ENCODE measurements at places on chromosomes 2 and 18. TPM values are rescaled to one million over a fixed set of nuclear protein-coding genes. Genes with fewer than 3 reads are reported as not detected.

GRCh38 chr2:9909106-9909505 lies 42.4 kb upstream of the GRHL1 start:
- H3K4me1 ChIP-seq = no peaks in the 10 kb centered on the region
- DNase-seq = no peak
- H3K36me3 ChIP-seq = peaks cover 12% of the 10 kb centered on the region
- no peak overlapping the region for H3K27ac ChIP-seq
- H3K27me3 ChIP-seq = no peaks in the 10 kb centered on the region

GRCh38 chr2:42368817-42369531 lies 8.0 kb upstream of the COX7A2L start:
- no peaks in the 10 kb centered on the region for H3K36me3 ChIP-seq
- DNase-seq = no peak
- H3K4me3 ChIP-seq = no peak overlapping the region

DNA sequence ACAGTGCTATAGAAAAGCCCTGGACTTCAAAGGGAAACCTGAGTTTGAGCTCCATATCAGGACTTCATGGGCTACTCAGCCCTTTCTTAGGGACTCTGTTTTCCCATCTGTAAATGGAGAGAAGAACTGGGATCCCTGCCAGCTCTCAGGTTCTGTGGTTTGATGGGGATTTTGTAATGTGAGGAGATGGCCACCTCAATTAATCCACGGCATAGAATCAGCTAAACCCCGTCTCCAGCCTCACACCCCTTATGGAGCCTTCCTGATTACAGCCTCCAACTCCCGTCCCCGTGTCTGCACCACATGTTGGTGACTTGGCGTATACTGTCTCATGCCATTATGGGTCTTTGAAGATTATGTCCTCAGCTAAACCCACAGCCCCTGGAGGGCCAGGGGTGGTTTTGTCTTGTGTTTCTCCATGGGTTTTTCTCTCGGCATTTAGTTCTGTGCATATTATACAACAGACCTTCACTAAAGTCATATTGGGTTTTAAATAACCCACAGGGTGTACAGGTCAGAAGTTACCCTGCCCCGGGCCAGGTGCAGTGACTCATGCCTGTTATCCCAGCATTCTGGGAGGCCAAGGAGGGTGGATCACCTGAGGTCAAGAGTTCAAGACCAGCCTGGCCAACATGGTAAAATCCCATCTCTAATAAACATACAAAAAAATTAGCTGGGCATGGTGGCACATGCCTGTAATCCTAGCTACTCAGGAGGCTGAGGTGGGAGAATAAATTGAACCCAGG lies 63.8 kb upstream of the PPP1CB start:
- no peak for DNase-seq
- peaks cover 8% of the 10 kb centered on the region for H3K4me1 ChIP-seq
- no peak overlapping the region for H3K27ac ChIP-seq
- H3K27me3 ChIP-seq = no peaks in the 10 kb centered on the region
- H3K4me3 ChIP-seq = no peak overlapping the region

DNA sequence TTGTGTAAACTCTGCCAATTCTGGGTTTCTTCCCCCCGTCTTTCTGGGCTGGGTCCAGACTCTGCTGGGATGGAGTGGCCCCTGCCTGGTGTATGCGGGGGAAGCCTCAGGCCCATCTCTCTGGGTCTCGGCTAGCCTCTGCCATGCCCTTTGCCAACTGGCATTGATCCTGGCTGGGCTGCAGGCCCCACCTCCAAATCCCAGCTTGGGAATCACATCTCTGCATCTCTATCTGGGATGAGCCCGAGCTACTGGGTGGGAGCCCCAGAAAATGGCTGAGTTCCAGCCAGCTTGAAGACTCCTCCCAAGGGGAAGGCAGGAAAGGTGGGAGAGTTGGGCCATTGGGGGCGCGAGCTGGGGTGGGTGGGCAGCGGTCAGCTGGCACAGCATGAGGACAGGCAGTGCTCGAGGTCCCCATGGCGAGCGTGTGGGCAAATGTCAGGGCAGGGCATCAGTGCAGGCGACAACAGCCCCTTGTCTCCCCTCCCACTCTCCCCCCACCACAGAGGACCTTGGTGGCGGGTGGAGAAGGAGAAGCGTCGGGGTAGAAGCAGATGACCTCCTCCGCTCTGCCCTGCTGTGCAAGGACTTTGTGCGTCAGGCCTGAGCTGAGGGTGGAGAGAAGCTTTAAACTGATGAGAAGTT lies 139.4 kb downstream of the ASB1 start:
- no peak overlapping the region for H3K4me3 ChIP-seq
- no peak overlapping the region for H3K27ac ChIP-seq
- H3K36me3 ChIP-seq = no peaks in the 10 kb centered on the region
- no peak for DNase-seq

GRCh38 chr18:568731-569130 lies 11.4 kb upstream of the CETN1 start:
- H3K27ac ChIP-seq = no peak overlapping the region
- H3K27me3 ChIP-seq = no peaks in the 10 kb centered on the region
- H3K4me3 ChIP-seq = no peak overlapping the region
- peaks cover 7% of the 10 kb centered on the region for H3K4me1 ChIP-seq
- no peaks in the 10 kb centered on the region for H3K36me3 ChIP-seq

DNA sequence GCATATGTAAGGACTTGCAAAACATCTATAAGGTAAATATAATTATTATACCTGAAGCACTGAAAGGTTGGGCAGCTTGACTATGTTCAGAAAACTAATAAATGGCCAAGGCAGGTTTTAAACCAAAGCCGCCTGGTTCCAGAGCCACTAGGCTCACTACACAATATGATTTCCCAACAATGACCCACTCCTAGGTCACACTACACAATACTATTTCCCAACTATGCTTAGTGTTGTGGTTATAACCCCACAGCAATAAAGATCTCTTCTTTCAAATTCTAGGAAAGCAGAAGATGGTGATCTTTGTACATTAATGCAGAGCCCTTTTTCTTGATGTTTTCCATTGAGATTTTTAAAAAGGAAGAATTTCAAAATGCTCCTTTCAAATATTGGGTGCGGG lies 180.4 kb downstream of the CYRIA start:
- no peaks in the 10 kb centered on the region for H3K36me3 ChIP-seq
- no peak for DNase-seq
- no peak overlapping the region for H3K27ac ChIP-seq
- no peaks in the 10 kb centered on the region for H3K4me1 ChIP-seq
- H3K27me3 ChIP-seq = no peaks in the 10 kb centered on the region

- H3K36me3 ChIP-seq = no peaks in the 10 kb centered on the region
- H3K27me3 ChIP-seq = no peaks in the 10 kb centered on the region
- DNase-seq = no peak
Observed at GRCh38 chr2:201882353-201883090, 76.2 kb downstream of the CDK15 start.

- no peaks in the 10 kb centered on the region for H3K36me3 ChIP-seq
- no peak overlapping the region for H3K27ac ChIP-seq
- H3K27me3 ChIP-seq = no peaks in the 10 kb centered on the region
- no peak for DNase-seq
Observed at GRCh38 chr2:72871060-72871459, 16.1 kb upstream of the SPR start.

DNA sequence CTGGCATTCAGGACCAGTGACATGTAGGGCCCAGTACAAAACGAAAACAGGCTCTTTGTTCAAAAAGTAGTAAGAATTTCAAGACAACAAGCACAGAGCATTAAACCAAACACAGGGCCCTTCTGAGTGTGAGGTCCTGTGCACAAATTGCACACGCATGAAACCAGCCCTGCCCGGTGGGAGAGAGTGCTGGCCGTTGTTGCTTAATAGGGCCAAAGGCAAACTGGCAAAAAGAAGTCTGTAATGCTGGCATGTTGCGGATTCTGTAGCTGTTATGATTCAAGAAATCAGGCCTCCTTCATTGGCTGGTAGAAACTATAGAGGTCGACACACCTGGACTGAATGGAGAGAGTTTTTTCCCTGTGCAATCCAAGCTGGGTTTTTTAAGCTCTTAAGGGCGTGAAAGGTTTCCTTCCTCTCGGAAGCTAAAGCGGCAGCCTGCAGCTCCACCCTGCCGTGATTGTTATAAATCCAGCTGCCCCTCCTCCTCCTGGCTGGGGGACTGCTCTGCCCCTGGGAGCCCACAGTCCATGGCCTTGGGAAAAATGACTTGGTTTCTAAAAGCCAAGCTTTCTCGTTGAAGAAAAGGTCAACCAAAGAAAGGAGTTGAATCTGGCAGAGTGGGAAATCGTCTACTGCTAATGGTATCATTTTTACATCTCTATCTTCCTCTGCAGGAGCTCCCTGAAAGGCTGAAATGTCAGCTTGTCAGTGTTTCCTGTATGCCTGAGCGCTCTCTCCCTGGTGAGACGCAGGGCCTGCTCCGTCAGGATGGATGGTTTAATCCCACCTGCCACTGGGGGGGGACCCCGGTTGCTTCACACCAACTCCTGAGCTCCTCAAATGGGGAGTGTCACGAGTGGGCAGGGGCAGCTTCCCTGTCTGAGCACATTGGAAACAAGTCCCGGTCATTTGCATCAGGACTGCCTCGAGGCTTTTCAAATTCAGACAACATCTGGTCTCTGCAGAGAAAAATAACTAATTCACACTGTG lies 143.6 kb downstream of the ALPK2 start:
- peaks cover 3% of the 10 kb centered on the region for H3K4me1 ChIP-seq
- no peak overlapping the region for H3K27ac ChIP-seq
- H3K36me3 ChIP-seq = no peaks in the 10 kb centered on the region
- no peak overlapping the region for H3K4me3 ChIP-seq

Gene KCNE4
- polyA plus RNA-seq = 0.03 TPM

DNA sequence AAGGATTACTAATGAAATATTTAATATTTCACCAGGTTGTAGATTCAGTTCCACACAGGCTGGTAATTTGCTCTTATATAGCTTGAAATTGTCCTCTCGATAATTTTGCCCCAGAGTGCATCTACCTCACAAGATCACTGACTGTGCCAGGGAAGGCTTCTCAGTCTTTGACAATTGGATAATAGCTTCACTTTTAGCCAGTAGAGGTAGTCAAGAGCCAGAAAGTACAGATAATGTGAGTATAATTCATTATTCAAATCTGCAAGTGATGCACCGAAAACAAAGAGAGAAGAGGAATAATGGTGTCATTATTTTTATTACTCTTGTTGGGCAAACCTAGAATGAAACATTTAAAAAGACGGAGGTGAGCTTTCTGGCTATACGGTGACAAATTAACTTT lies 292.8 kb downstream of the EN1 start:
- no peak overlapping the region for H3K4me3 ChIP-seq
- no peaks in the 10 kb centered on the region for H3K36me3 ChIP-seq
- H3K4me1 ChIP-seq = no peaks in the 10 kb centered on the region
- no peaks in the 10 kb centered on the region for H3K27me3 ChIP-seq
- H3K27ac ChIP-seq = no peak overlapping the region

DNA sequence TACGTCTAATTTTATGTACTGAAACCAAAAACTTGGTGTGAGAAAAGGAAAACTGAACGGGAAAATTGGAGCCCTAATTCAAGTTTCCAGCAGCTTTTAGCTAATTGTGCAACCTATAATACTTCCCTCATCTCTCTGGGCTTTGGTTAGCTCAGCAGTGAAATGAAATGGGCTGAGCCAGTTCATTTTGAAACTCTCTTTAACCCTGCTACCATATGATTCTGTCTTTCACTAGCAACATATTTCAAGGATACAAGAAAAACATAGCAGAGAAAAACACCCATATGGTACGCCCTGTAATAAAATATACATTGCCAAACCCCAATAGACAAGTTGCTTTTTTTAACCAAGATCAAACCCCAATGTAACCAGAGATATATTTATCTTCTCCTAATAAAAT lies 799 bp downstream of the SYT4 start:
- H3K4me3 ChIP-seq = no peak overlapping the region
- H3K27ac ChIP-seq = no peak overlapping the region
- DNase-seq = no peak
- no peaks in the 10 kb centered on the region for H3K36me3 ChIP-seq
- H3K27me3 ChIP-seq = no peaks in the 10 kb centered on the region

DNA sequence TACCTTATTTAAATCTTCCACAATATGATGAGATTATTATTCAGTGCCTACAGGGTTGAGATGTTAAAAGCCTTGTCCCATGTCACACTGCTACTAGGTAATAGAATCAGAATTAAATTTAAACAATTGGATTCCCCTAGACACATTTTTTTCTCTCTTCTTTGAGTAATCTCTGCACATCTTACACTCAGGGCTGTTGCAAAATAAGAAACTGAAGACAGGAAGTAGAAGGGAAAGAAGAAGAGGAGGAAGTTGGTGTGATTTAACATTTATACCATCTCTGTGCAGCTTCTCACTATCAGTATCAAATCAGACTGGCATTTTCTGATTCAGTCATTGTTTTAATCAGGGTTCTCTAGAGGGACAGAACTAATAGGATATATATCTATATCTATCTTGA lies 677.6 kb downstream of the IRS1 start:
- no peak overlapping the region for H3K4me3 ChIP-seq
- DNase-seq = no peak
- no peaks in the 10 kb centered on the region for H3K4me1 ChIP-seq
- no peaks in the 10 kb centered on the region for H3K36me3 ChIP-seq
- H3K27ac ChIP-seq = no peak overlapping the region

DNA sequence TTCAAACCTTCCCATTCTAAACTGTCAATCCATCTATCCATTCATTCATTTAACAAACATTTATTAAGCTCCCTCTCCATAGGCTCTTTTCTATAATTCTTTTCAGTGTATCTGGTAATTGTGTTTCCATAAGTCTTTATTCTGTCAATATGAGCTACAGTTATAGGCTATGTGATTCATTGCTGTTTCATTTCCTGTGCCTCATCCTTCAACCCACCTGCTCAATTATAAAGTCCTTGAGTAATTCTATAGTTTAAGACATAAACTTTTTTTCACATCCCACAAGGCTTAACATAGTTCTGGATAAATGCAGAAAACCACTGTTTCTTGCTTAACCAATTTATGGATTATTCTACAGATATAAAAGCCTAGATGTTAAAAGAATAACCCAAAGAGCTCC lies 84.2 kb upstream of the PIK3C3 start:
- no peaks in the 10 kb centered on the region for H3K36me3 ChIP-seq
- H3K27me3 ChIP-seq = no peaks in the 10 kb centered on the region
- no peaks in the 10 kb centered on the region for H3K4me1 ChIP-seq
- DNase-seq = no peak
- no peak overlapping the region for H3K4me3 ChIP-seq
- no peak overlapping the region for H3K27ac ChIP-seq
